PC-3 (cell line): ENCODE measurements at places on chromosomes 12 and 14. TPM values are rescaled to one million over a fixed set of nuclear protein-coding genes. Genes with fewer than 3 reads are reported as not detected.

The KRT6C gene
- not detected in 2 replicates for total RNA-seq

The CD4 gene
- 0.23 TPM in 1 of 2 replicates, not detected in the other for total RNA-seq

The RPAP3 gene
- total RNA-seq = 20.3 and 22.1 TPM in 2 replicates

The RPGRIP1 gene
- 0.33 TPM in 1 of 2 replicates, not detected in the other for total RNA-seq

The MUCL1 gene
- not detected in 2 replicates for total RNA-seq

The ISCU gene
- total RNA-seq = 120 and 181 TPM in 2 replicates

The MANSC4 gene
- total RNA-seq = 1.9 and 4.1 TPM in 2 replicates

The LMNTD1 gene
- not detected in 2 replicates for total RNA-seq

The TRIP11 gene
- total RNA-seq = 9.6 and 14.3 TPM in 2 replicates

The ADCY4 gene
- 0.04 TPM in 1 of 2 replicates, not detected in the other for total RNA-seq

The DICER1 gene
- 29.9 and 36.3 TPM in 2 replicates for total RNA-seq

The PLA2G1B gene
- total RNA-seq = not detected in 2 replicates

The CLEC1B gene
- total RNA-seq = not detected in 2 replicates

The POLR3B gene
- total RNA-seq = 23.4 and 24.3 TPM in 2 replicates

The SERPINA3 gene
- not detected in 2 replicates for total RNA-seq

The STAC3 gene
- 1.4 and 1.8 TPM in 2 replicates for total RNA-seq

The ITGB7 gene
- total RNA-seq = 1.9 and 3.4 TPM in 2 replicates

The NTS gene
- total RNA-seq = not detected in 2 replicates

The TMEM179 gene
- total RNA-seq = not detected in 2 replicates

The ARG2 gene
- 1.1 and 1.7 TPM in 2 replicates for total RNA-seq

The GLTP gene
- total RNA-seq = 78.2 and 82.6 TPM in 2 replicates

The EML1 gene
- total RNA-seq = 12.0 TPM in 2 replicates

The KDM5A gene
- 27.8 and 34.0 TPM in 2 replicates for total RNA-seq

The C12orf54 gene
- not detected in 2 replicates for total RNA-seq

The DLK1 gene
- total RNA-seq = not detected in 2 replicates

The SMARCC2 gene
- 38.4 and 39.4 TPM in 2 replicates for total RNA-seq

The CLEC4D gene
- not detected in 2 replicates for total RNA-seq
